SIG-M5 (cell line): ENCODE measurements at places on chromosomes 5 and 9.

DNA sequence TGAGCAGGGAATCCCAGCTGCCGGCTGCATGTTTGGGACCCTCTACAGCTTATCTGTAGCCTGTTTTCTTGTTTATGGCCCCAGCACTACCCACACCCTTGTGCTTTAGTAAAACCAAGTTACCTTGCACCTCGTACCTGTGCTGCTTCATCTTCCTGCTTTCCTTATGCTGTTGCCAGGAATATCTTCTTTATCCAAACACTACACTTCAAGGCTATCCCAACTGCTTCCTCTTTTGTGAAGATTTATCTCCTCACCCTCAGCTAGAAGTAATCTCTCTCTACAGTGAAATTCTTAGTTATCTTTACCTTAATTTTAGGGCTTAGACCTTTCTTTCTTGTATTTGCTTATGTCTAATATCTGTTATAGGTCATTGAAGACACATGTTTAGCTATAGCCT, 171.1 kb downstream of the KDM4C start:
- no peak for DNase-seq

GRCh38 chr9:33867747-33868439, 50.9 kb downstream of the UBE2R2 start:
- no peak for DNase-seq

GRCh38 chr5:99025298-99026045, 96.7 kb upstream of the CHD1 start:
- DNase-seq: no peak

DNA sequence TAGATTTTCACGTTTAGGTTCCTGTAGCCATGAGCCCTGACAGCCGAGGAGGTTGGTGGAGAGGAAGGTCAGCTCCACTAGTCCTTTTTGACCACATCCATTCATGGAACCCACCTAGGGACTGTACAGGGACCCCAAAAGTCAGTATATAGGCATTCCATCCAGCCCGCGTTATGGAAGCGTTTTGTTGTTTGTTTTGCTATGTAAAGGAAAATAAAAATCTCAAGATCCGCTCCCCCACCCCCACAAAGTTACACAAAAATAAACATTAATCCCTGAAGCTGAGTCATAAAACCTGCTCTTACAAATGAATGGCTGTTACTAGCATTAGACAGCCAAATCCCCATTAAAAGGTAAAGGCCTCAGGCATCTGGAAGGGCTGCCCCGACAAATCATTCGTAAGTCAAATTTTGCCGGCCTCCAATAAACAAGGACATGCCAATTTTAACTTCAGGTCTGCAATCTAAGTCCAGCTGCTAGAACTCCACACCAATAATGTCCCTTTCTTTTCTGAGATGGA, 292.9 kb downstream of the MED10 start:
- DNase-seq: no peak

DNA sequence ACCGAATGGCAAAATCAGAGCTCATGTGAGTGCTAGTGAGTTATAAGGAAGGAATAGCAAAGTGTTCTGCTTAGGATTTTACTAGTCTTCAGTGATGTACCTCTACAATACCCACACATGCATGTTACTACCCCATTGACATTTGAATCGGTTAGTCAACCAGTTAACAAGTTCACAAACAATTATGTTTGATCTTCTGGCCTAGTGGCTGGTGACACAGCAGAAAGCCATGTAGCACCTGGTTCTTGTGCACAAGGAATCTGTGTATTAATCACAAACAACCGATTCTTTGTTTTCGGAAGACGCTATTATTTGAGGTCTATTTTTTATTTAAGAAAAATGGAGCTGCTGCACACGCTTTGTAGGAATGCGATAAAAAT, 41.9 kb downstream of the NTRK2 start:
- no peak for DNase-seq

DNA sequence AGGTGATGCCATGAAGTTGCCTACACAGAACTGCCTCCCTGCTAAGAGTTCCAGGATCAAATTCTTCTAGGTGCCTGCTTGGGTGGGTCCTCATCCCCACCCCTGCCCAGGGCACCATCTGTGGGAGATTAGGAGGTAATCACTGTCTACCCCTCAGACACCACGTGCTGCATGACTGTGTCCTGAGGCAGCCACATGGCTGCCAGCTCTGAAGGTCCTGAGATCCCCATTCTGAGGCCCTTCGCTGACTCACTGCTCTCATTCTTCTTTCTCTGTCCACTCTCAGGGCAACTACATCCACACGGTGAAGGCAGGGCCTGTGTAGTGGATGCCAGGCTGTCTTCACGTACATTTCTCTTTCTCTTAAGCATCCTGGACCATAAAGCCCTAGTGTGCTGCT, 222.9 kb upstream of the ANKRD55 start:
- DNase-seq: no peak

DNA sequence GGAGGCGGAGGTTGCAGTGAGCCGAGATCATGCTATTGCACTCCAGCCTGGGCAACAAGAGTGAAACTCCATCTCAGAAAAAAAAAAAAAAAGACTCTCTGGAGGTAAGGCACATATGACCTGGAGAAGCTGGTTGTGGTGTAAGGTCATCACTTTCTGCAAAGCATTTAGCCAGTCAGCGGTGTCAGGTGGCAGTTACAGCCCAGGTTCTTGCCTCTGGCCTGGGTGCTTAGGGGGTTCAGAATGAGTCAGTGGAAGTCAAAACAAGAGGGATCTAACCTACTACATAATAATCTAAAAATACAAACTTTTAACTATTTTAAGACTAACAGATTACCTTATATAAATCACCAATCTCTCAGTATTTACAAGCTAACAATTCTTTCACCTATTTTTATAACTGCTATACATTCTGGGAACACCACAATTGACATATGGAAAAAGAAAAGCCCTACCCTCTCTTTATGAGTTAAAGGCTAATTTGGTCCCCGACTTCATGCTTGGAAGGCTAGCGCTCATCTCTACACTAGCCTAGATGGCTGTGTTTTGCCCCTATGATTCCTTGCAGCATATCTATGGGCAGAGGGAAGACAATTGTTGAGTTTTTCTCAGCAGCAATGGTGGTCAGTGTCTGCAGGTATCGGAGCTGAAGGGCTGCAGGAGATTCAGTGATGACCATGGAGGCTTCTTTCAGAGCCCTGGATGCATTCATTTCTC, 29.2 kb downstream of the STOM start:
- no peak for DNase-seq

GRCh38 chr5:175745210-175745609, 87.3 kb downstream of the HRH2 start:
- no peak for DNase-seq

DNA sequence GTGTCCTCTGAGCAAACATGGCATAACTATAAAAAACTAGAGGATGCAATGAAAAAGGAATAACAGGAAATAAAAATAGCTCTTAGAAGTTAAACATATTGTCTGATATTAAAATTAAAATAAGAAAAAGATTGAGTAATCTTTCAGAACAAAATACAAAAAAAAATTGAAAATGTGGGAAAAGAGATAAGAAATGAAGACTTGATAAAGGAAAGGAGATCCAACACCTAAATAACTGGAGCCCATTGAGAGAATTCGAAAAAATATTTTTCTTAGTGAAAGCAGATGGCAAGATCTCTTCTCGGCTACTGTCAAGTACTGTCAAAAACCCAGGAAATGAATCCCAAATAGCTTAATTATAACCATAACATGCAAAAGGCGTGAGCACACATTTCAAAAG, 24.9 kb downstream of the LIFR start:
- no peak for DNase-seq
